ENCODE measurements at places on chromosomes 5 and 9. TPM values are rescaled to one million over a fixed set of nuclear protein-coding genes. Genes with fewer than 3 reads are reported as not detected.

Gene ANKRD20A1
- polyA plus RNA-seq, result not detected

Gene FBP2
- not detected for polyA plus RNA-seq

Gene AGXT2
- polyA plus RNA-seq, result not detected

Gene SPATA31D4
- polyA plus RNA-seq, result not detected

Gene C9
- 0.02 TPM for polyA plus RNA-seq

Gene MPDZ
- polyA plus RNA-seq, result 31.6 TPM

Gene TMEM174
- polyA plus RNA-seq, result not detected

Gene EFNA5
- 2.4 TPM for polyA plus RNA-seq

Gene PCDHA3
- 0.20 TPM for polyA plus RNA-seq

Gene PCDHA9
- 0.02 TPM for polyA plus RNA-seq

Gene HTR4
- not detected for polyA plus RNA-seq

Gene WDR38
- not detected for polyA plus RNA-seq

Gene SEMA5A
- polyA plus RNA-seq, result 28.0 TPM

Gene SEMA4D
- 2.8 TPM for polyA plus RNA-seq

Gene BTNL8
- polyA plus RNA-seq, result not detected

Gene GLRA1
- polyA plus RNA-seq, result not detected

Gene SLC27A6
- 0.04 TPM for polyA plus RNA-seq

Gene SOHLH1
- polyA plus RNA-seq, result not detected

Gene GADD45G
- not detected for polyA plus RNA-seq

Gene ROR2
- 12.3 TPM for polyA plus RNA-seq

Gene ACOT12
- polyA plus RNA-seq, result 0.56 TPM

Gene DIPK1B
- 3.6 TPM for polyA plus RNA-seq

Gene SVEP1
- 34.8 TPM for polyA plus RNA-seq

Gene GPSM1
- polyA plus RNA-seq, result 32.8 TPM

Gene SPINK6
- not detected for polyA plus RNA-seq

Gene GABRA1
- not detected for polyA plus RNA-seq

Gene GFPT2
- 13.9 TPM for polyA plus RNA-seq

Gene SPINK4
- polyA plus RNA-seq, result not detected

Gene CER1
- polyA plus RNA-seq, result not detected

Gene LCN1
- not detected for polyA plus RNA-seq

Gene KCNV2
- polyA plus RNA-seq, result not detected

Gene PCDHGB5
- polyA plus RNA-seq, result 12.5 TPM

Gene KIF24
- polyA plus RNA-seq, result 0.62 TPM

Gene DAPK1
- polyA plus RNA-seq, result 0.12 TPM

Gene STK10
- polyA plus RNA-seq, result 10.8 TPM

Gene IGFBPL1
- polyA plus RNA-seq, result 0.07 TPM

Gene OXCT1
- polyA plus RNA-seq, result 31.7 TPM

Gene ABO
- not detected for polyA plus RNA-seq

Gene SPATA31C1
- not detected for polyA plus RNA-seq

Gene ISCA1
- polyA plus RNA-seq, result 22.8 TPM

Gene LCN9
- polyA plus RNA-seq, result not detected

Gene C6
- 0.22 TPM for polyA plus RNA-seq

Gene CEP72
- 0.91 TPM for polyA plus RNA-seq

Gene FREM1
- polyA plus RNA-seq, result not detected

Gene CSF1R
- 0.09 TPM for polyA plus RNA-seq

Gene CDH18
- polyA plus RNA-seq, result 0.19 TPM
